ENCODE measurements at places on chromosomes 16 and 17.

DNA sequence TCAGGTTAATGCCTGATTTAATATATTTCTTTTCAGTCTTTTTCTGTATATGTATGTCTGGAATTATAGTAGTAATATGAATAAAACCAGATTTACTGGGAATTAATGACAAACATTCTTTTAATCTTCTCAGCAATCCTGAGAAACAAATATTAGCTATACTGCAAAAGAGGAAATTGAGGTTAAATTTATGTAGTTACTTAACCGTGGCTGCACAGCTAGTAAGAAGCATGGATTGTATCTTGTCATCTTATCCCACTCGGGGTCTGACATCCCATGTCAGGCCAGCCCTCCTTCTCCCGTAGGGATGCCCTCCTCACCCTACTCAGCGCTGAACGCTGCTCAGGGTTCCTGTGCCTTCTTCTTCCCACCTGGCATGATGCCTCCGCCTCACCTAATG, 143.0 kb downstream of the FTO start:
- DNase-seq, result no peak

DNA sequence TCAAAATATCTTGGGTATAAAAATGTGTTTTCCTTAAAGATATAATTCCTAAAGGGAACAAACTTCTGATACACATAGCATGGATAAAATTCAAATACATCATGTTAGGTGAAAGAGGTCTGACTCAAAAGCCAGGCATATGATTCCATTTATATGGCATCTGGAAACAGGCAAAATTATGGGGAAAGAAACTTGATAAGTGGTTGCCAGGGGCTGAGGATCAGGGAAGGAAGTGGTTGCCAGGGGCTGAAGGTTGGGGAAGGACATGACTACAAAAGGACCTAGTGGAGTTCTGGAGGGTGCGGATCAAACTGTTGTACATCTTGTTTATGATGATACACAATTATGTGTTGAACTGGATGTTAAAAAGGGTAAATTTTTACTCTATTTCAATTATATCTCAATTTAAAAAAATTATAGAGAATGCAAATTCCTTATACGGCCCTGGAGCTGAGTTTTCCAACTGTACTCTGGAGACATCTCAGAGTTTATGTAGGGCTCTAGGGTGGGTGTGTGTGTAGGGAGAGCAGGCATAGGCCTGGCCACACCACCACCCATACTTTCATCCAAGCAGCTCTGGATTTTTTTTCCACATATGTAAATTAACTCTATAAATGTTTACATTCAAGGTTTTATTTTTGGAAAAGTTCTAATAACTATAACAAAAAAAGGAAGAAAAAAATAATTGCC, 55.0 kb downstream of the AMFR start:
- peak; percentile 68 for DNase-seq

DNA sequence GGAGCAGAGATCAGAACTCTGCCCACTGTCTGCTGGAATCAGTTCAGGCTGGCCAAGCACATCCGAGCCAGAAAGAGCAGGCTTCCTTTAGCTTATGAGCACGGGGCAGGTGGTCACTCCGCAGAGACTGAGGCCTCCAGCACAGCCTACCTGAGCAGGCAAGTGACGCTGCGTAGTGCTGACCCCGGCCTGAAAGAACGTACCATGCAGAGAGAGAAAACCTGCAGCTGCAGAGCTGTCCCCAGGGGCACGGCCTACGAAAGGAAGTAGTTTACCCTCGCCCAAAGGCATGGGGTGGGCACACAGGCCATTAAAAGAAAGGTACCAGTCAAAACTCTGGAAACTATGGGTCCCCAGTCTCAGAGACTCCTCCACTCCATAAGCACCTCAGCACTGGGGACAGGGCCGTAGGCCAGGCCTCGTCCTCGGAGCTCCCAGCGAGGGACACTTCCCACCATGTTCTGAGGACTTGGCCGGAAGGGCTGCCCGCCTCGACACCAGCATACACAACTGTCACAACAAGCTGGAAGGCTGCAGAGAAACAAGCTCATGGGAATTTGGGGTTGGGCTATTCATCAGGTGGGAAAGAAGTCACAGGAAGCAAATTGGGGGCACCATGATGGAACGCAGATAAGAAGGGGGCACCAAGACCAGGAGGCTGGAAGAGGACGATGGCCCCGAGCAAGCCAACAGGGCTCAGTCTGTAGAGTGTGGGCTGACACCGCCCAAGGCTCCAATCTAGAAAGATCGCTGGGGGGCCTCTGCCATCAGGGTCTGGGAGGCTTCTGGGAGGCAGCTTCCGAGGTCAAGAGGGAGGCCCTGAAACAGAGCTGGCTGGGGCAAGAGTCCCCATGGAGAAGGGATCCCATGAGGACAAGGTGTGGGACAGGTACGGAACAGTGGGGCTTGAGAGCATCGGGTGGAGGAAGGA, 21.2 kb downstream of the MEAK7 start:
- no peak for DNase-seq

DNA sequence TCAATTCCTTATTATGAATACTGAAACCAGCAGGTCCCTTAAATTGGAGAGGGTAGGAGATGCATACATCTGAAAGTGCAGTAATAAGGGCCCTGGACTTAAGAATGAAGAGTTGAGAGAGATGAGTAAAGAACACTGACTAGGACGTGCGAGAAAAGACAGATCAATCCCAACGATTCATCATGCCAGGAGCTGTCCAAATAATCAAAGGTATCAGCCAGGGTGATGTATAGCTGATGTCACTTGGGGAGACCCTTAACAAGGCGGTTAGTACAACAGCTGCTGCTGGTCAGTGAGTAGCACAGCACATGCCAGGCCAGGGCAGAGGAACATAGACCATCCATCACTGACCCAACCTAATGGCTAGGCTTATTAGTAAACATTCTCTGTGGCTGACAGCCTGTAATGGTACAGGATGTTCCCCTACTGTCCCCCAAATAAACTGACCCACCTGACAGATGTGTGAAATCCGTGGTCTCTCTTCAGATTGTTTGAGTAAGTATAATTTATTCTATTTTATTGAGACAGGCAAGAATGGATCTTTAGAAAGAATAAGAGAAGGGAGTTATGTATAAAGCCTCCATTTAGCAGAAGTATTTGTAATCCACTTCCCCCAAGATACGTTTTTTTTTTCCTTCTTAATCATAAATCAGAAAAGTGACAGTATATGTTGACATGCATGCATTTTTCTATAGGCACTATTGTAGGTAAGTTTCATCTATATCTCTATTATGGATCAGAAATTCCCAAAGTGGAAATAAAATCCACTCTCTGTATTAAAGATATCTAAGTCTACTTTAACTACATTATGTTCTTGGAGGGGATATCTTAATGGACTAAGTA, 118.4 kb downstream of the SNX11 start:
- DNase-seq, result no peak

- DNase-seq, result no peak
Measured at GRCh38 chr16:30837904-30838303, 50.9 kb upstream of the ZNF629 start.

- peak; percentile 16 for DNase-seq
Measured at GRCh38 chr16:72172105-72173034, at the start of gene PMFBP1. Gene PMFBP1 (minus strand): TSS chr16:72172155. CDS start chr16:72171208, 947 bp downstream.

DNA sequence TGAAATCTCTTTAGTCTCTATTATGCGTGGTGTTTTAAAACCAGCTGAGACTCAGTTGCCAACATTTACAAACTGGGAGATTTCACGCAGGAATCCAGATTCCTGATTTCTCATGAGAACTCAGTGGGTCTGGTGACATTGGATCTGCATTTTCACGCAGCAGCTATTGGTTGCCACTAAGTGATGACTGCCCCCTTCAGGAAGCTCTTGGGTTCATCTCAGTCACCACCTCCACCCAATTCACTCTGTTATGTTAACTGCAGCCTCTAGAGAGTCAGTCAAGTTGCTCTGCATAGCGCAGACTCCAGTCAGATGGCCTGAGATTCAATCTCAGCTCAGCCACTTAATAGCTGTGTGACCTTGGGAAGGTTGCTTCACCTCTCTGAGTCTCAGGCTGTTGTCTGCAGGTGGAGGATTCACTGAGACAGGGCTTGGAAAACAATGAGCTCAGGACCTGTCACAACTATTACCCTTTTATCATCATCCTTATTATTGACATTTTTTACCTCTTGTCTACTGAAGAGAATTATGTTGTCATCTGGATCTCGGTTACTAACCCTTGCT, 6.4 kb downstream of the SHISA9 start:
- DNase-seq, result no peak
